ENCODE measurements at places on chromosomes 7 and 10. TPM values are rescaled to one million over a fixed set of nuclear protein-coding genes. Genes with fewer than 3 reads are reported as not detected.

The ANKMY2 gene
- 19.2 TPM for total RNA-seq

The ZNF33A gene
- total RNA-seq: 6.9 TPM

The LRRC4 gene
- total RNA-seq: not detected

The NPSR1 gene
- not detected for total RNA-seq

The HOXA11 gene
- total RNA-seq: not detected

The BLNK gene
- not detected for total RNA-seq

The STEAP4 gene
- 0.08 TPM for total RNA-seq

The WAPL gene
- 40.1 TPM for total RNA-seq

The LIPN gene
- not detected for total RNA-seq

The CYP3A7 gene
- total RNA-seq: not detected

The NCAPG2 gene
- 10.2 TPM for total RNA-seq

The MKX gene
- total RNA-seq: 0.08 TPM

The TSPAN33 gene
- total RNA-seq: 0.12 TPM

The CTTNBP2 gene
- total RNA-seq: 0.12 TPM

The JAKMIP3 gene
- 0.08 TPM for total RNA-seq

The SPDYE2 gene
- 0.12 TPM for total RNA-seq

The FXYD4 gene
- not detected for total RNA-seq

The EBF3 gene
- total RNA-seq: 8.8 TPM

The CSTF2T gene
- 16.4 TPM for total RNA-seq

The CUEDC2 gene
- total RNA-seq: 50.2 TPM

Measured in smooth muscle cell of the coronary artery (primary cell).